ENCODE measurements at places on chromosomes 12 and 14. TPM values are rescaled to one million over a fixed set of nuclear protein-coding genes. Genes with fewer than 3 reads are reported as not detected.

DNA sequence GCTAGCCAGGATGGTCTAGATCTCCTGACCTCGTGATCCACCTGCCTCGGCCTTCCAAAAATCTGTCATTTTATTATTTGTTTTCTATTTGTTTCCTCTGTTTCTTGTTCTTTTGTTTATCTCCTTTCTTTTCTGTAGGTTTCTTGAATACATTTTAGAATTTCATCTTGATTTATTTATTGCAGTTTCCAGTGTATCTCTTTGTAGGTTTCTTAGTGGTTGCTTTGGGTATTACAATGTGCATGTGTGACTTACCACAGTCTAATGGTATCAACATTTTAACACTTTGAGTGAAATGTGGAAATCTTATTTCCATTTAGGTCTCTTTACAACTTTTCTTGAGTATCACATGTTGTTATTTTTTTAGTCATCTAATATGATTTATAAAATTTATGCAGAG, 29.9 kb upstream of the MUCL1 start:
- DNase-seq, result no peak

DNA sequence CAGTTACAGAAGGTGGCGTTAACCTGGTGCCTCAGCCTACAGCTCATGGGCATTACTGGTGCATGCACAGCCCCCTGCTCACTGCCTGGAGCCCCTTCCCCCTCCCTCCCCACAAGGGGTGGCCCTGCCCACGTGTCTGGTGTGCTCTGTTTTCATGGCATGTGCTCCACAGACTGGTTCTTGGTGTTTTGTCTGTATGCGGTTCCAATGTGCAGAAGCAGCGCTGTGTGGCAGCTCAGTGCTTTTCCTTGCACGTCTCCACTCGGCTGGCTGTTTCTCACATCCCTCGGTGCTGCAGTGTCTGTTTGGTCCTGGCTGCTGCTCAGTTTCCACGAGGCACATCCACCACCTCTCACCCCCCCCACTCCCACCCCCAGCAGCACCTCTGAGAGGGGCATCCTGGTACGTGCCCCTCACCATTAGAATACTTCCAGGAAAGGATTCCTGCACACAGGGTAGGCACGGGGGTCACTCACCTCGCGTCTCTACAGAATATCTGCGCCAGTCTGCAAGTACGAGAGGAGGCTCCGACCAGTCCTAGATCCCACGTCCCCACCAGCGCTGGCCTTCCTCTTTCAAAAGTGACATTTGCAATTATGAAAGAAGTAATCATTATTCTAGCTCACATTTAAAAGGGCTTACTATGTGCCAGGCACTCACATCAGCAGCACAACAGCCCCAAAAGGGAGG, 27.1 kb downstream of the DIO3 start:
- DNase-seq, result no peak

The FOXM1 gene
- total RNA-seq, result 38.8 TPM

DNA sequence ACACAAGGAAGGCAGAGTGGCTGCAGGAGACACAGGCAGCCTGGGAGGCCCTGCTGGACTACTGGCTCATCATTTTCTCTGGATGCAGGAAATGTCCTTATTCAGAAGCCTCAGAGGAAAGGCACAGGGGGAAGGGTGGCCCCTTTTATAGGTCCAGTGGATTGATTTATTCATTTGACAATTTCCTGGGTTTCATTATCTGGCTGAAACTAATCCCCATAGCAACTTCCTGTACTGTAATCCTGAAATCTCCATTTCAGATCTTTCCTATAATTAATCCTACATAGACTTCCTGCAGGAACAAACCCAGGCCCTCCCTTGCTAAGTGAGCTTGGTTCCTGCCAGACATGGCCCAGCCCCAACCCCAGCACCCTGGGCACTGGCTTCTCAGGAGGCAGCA, 23.0 kb downstream of the KRT76 start:
- no peak for DNase-seq

DNA sequence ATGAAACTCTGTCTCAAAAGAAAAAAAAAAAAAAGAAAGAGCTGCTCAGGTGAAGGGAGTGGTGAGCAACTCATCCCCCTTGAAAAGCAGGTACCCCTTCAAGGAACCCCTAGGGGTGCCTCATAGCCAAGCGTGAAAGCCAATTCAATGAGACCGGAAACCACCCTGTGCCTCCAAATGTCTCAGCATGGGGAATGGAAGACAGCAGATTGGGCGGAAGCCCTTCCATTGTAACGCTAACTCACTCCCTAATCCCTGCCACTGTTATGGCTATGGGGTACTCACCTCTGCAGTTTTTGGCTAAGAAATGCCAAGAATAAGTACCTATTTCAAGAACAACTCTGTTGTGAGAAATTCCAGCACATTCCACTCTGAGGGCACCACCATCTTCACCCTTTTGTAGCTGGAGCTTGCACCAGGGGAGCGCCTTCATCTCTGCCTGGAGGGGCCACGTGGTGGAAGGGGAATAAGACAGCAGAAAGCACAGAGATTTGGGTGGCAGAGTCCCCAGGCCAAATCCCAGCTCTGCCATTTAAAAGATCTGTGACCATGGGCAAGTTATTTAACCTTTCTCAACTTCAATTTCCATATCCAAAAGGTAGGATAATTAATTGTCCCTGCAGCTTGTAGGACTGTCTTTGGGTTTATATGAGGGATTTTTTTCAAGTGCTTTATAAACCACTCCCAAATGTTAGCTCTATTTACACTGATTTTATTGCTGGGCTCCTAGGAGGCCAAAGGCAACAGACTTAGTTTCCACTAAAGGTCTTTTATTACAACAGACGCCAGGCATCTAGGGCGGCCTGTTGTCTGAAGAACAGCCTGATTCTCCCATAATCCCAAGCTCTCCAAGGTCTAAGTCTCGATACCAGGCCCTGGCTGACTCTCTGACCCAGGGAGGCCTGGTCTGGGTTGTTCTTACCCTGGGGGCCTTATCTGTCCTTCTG, 63.9 kb downstream of the ITPK1 start:
- no peak for DNase-seq

The OAS2 gene
- 5.1 TPM for total RNA-seq

- DNase-seq, result no peak
Measured at GRCh38 chr12:21336656-21337055, 1.9 kb upstream of the SLCO1A2 start.

The PTPN21 gene
- total RNA-seq, result 4.8 TPM

DNA sequence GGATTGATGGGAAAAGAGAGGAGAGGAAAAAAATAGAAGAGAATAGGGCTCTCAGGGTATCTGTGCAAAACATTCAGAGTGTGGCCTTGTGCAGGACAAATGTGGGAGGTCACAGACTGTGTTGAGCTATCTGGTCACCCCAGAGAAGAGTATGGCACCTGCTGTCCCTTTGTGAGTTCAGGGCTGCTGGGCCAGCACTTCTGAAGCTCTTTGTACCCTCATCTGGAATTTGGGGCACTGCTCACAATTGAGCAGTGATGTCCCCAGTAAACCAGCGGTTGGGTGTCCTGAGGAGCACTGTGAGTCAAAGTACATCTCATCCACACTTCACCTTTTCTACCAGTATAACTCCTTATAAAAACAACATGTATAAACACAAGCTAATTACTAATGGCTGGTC, 2.6 kb upstream of the KRT81 start:
- no peak for DNase-seq

The CIROP gene
- not detected for total RNA-seq

DNA sequence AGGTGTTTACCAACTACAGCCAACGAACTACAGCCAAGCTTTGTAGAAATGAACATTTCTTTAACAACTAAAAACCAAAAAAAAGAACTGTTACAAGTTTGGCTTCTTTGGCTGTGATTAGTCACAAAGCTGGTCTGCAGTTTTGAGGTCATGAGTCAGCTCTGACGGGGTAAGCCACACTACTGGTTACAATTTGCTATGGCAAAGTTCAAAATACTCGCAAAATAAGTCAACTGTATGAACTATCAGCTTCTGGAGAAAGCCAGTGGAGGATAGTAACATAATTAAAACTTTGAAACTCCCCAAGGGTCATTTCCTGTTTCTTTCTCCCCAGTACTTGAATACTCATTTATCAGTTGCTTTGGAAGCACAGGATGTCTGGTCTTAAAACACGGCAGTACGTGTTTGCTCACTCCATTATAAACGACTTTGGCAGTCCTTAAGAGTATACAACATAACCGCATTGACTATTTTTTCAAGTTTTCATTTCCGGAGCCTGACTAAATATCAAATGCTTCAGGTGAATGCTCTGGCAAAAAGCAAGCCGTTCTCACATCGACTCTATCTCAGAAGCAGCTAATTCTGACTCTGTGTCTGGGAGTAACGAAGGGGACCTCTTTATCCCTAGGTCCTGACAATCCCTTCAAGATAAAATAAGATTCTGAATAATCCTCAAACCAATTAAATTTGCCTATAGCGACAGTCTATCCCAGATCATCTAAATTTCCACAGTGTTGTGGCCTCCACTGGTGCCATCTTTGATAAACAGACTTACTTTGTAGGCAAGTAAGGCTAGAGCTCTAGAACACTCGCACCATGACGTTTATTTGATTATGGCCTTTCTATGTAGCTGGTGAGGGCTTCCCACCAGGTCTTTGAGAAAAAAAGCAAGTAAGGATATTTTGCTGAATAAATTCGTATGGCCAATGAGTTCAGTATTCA, 10.6 kb downstream of the PHLDA1 start:
- DNase-seq, result peak; percentile 96

GRCh38 chr14:95531473-95531872, 3.4 kb upstream of the GLRX5 start:
- DNase-seq, result peak; percentile 60

- peak; percentile 23 for DNase-seq
Measured at GRCh38 chr14:23984891-23985602, 3.7 kb upstream of the DHRS4L2 start.

DNA sequence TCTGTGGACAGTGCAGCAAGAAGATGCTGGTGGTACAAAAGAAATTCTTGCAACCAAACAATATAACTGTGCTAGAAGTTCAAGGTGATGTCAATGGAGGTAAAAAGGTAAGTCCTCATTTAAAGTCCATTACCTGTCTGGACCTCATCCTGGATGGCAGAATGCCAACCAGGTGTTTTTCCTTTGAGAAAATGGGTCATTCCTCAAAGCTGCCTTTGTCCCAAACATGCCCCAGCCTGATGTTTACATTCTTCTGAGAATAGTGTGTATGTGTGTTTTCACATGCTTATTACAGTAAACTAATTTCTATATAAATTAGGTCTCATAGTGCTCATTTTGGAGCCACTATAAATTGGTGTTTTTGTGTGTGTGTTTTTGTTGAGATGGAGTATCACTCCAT, 24.9 kb downstream of the ACTR6 start:
- no peak for DNase-seq

DNA sequence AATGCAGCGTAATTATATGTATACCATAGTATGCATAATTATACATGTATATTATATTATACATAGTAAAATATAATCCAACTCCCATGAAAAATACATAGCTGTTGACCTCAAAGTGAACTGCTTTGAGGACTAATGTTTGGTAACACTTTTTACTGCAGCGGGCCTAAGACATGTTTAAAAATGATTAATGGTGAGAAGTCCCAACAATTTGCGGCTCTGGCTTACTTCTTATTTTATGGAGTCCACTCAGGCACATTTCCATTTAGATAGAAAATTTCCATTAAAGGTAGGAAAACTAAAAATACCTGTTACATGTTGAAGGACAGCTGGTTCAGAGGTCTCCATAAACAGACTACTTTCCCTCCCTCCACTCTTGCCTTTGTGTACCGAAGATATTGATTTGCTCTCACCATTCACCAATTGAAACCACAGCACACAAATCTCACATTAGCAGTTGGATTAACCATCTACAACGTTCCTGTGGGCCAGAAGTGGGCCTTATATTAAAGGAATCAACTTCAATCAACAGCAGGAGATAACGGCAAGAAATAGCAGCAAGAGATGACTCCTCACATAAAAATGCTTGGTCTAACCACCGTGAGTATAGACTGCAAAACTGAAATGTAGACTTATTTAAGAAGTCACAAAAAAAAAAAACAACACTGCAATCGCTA, 14.1 kb upstream of the NT5DC3 start:
- peak; percentile 67 for DNase-seq

The TRHDE gene
- total RNA-seq, result 7.9 TPM

DNA sequence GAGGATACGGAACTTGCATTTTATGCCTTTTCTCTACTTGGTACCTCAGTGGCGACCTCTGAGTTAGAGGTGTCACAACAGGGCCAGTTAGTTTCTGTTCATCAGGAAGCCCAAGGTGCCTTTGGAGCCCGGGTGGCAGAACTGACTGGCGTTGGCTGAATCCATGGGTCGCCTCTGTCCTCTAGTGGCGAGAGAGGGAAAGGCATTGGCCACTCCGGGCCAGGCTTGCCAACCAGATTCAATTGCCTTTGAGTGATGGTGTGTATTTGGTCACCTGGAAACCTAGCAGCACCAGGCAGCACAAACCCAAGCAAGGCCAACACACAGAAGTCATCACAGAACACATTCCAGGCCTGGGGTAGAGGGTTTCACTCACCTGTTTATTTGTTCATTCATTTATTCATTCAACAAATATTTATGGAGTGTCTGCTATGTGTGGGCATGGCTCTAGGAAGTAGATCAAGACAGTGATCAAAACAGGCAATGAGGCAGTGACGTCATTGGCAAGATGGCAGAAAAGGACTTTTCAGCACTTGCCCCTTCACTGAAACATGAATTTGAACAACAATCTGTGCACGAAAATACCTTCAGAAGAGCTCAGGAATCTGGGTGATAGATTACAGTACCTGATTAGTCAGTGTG, 40.5 kb upstream of the KCNA5 start:
- DNase-seq, result peak; percentile 78

Data from Daoy (cell line).